Activated T-cell treated with anti-CD3 and anti-CD28 coated beads, Interleukin-2, amount 50 U/mL, for 72 hours (primary cell): ENCODE measurements at places on chromosomes 11 and 22. TPM values are rescaled to one million over a fixed set of nuclear protein-coding genes. Genes with fewer than 3 reads are reported as not detected.

Gene OR52N4
- total RNA-seq = 2.4 TPM

Gene ASPHD2
- 18.1 TPM for total RNA-seq

Gene OPCML
- not detected for total RNA-seq

Gene CASP5
- total RNA-seq = not detected

Gene MS4A4A
- total RNA-seq = not detected

Gene NUP160
- total RNA-seq = 53.9 TPM

Gene H19
- total RNA-seq = not detected

Gene SAA4
- not detected for total RNA-seq

GRCh38 chr11:6646918-6647679, 8.5 kb downstream of the DCHS1 start:
- H3K27me3 ChIP-seq = no peaks in the 10 kb centered on the region
- H3K27ac ChIP-seq = no peak overlapping the region
- no peaks in the 10 kb centered on the region for H3K4me1 ChIP-seq
- H3K36me3 ChIP-seq = no peaks in the 10 kb centered on the region
- DNase-seq = peak; percentile 40
- H3K4me3 ChIP-seq = no peak overlapping the region

DNA sequence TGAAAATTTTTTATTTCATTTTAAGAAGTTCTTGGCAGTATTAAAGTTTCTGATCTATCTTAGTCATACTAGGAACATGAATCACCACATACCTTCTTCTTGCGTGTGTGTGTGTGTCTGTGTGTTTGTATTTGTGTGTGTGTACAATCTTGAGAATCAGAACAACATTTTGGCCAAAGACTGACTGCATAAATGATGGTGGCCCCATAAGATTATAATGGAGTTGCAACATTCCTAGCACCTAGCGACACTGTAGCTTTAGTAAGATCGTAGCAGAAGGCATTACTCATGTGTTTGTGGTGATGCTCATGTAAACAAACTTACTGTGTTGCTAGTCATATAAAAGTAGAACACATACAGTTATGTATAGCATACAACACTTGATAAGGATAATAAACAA, 205.4 kb downstream of the FAM76B start:
- H3K4me3 ChIP-seq = no peak overlapping the region
- DNase-seq = no peak
- H3K27me3 ChIP-seq = no peaks in the 10 kb centered on the region
- no peak overlapping the region for H3K27ac ChIP-seq
- H3K36me3 ChIP-seq = peaks cover 2% of the 10 kb centered on the region

DNA sequence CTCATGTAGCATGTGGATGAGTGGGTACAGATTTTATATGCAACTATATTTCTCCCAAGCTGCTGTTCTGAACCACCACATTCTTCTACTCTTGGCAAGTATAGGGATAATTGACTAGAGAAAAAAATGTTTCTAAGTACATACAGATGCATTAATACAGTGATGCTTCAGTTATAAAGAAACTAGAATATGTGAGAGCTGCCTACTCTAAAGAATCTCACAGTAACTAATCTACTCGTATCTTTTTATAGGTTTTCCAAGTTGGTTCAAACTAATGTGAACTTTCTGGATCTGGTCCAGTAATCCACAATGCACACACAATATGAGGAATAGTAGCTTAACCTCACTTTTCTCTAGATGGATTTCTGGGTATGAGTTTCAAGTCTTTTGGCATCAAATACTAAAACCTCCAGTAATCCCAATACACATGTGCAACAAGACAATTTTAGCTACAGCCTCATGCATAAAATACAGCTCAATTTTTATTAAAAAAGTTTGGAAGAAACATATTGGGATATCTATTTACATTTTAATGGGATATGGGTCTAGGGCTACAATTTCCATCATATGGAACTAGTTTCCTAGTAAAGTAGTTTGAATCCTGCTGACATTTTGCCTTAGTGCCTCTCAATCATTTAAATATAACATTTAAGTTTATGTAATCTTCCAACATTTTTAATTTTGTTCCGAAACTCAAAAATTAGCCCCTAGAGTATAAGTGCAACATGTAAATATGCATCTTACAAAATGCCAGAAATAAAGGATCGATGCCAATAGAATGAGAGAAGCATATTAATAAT, 2209.7 kb downstream of the LRRC4C start:
- H3K36me3 ChIP-seq = no peaks in the 10 kb centered on the region
- H3K4me1 ChIP-seq = no peaks in the 10 kb centered on the region
- no peaks in the 10 kb centered on the region for H3K27me3 ChIP-seq

DNA sequence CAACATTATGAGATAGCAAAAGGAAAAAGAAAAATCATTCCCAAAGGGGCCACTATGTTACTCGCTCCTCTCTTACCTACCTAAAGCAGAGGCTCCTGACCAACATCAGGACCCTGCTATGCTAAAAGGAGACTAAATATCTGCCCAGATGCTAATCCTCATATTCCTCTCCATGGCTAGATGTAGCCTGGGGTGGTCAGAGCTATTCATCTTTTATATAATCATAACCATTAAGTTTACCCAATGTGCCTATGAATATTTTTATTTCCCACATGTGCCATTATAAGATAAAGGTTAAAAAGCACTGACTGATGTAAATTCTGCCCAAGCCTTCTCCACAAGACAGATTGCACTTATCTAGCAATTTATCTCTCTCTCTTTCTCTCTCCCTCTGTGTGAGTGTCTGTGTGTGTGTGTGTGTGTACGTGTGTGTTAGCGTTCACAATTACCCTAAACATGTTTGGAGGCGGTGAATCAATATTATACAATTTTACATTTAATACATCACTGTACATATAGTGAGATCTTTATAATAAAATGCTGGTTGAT, 41.2 kb upstream of the ANO5 start:
- H3K27ac ChIP-seq = no peak overlapping the region
- DNase-seq = no peak
- H3K36me3 ChIP-seq = no peaks in the 10 kb centered on the region
- H3K4me1 ChIP-seq = no peaks in the 10 kb centered on the region
- no peak overlapping the region for H3K4me3 ChIP-seq

- H3K4me1 ChIP-seq = no peaks in the 10 kb centered on the region
- peaks cover 3% of the 10 kb centered on the region for H3K36me3 ChIP-seq
- H3K27ac ChIP-seq = no peak overlapping the region
- peak overlapping the region; percentile 55 for H3K4me3 ChIP-seq
- no peak for DNase-seq
Observed at GRCh38 chr11:45885921-45886721, 670 bp downstream of the MAPK8IP1 start.

- no peaks in the 10 kb centered on the region for H3K4me1 ChIP-seq
- H3K36me3 ChIP-seq = no peaks in the 10 kb centered on the region
- H3K27ac ChIP-seq = no peak overlapping the region
- no peak overlapping the region for H3K4me3 ChIP-seq
- peaks cover 7% of the 10 kb centered on the region for H3K27me3 ChIP-seq
Observed at GRCh38 chr22:41038732-41039131, 53.7 kb upstream of the EP300 start.

GRCh38 chr11:6855971-6856541, 6.8 kb upstream of the OR10A2 start:
- no peak overlapping the region for H3K27ac ChIP-seq
- H3K4me3 ChIP-seq = no peak overlapping the region
- H3K36me3 ChIP-seq = peaks cover 7% of the 10 kb centered on the region
- H3K27me3 ChIP-seq = peaks cover 9% of the 10 kb centered on the region
- no peak for DNase-seq

DNA sequence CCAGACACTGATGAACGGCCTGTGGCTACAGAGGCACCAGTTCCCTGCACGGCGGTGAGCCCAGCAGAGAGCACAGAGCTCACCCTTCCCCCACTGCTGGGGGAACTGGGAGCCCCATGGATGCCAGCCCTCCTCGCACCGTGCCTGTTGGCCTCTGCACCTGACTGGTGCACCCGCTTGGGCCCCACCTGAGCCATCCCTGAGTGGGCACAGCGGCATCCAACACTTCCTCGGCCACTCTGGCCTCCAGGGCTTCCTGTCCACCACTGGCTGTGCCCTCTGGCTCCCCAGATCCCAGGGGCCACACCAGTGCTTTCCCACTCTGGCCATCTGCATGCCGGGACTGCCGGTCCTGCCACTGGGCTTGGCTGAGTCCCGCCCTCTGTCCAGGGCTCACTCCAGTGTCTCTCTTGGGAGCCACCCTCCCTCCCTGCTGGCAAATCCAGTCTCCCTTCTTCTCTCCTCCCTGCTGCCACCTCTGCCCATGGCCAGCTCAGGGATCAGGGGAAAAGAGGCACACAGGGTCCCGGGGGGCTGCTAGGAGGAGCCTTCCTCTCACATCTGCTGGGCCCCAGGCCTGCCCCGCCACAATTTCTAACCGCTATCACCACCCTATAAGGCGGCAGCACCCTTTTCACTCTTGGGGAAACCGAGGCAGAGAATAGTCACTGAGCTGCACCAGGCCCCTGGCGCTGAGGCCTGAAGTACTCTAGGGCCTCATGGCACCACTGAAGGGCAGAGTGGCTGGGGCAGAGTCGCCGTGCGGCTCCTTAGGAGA, 33.0 kb downstream of the GNB1L start:
- H3K27ac ChIP-seq = no peak overlapping the region
- H3K27me3 ChIP-seq = no peaks in the 10 kb centered on the region
- H3K4me1 ChIP-seq = no peaks in the 10 kb centered on the region
- no peaks in the 10 kb centered on the region for H3K36me3 ChIP-seq
- no peak overlapping the region for H3K4me3 ChIP-seq

DNA sequence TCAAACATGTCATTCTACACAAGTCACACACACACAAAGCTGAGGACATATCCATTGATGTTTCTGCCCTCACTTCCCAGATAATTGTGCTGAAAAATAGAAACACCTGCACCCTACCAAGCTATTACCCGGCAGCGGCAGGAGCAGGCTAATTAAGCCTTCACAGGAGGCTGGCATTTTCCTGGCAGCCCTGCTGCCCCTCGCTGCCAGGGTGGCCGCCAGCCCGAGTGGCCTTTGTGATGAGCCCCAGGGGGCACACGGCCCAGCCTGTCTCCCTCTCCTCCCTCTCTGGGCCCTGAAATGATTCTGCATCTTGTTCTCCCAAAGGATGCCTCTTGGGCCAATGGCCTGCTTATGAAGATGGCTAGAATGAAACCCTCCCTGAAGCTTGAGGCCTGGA, 76.2 kb upstream of the TP53I11 start:
- no peaks in the 10 kb centered on the region for H3K27me3 ChIP-seq
- H3K4me1 ChIP-seq = peaks cover 6% of the 10 kb centered on the region
- H3K4me3 ChIP-seq = no peak overlapping the region

DNA sequence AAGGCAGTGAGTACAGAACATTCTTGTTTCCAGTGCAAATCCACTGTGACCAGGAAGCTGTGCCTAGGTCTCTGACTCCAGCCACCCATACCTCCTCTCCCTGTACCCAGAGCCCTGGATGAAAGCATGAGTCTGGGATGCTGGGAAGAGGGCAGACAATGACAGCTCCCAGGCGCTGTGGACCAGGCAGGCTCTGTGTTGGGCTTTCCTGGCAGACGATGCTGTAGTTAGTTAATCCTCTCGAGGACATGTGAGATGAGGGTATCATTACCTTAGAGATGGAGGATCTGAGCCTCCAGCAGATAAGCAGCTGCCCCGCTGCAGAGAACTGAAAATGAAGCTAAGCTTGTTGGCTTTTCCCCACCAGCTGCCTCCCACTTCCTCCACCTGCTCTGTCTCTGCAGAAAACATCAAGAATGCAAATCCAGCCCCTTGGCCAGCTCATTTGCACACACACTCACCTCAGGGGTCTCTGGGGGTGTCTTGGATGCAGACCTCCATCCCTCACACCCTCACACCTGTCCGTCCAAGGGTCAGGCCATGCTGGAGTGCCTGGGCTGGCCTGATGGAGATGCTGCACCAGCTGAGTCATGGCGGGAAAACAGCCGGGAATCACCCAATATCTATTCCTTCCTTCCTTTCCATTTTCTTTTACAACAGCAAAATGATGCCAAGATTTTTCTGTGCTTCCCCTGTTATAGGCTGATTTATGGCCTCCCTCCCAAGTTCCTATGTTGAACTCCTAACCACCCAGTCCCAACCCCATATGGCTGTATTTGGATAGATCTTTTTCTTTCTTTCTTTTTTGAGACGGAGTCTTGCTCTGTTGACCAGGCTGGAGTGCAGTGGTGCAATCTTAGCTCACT, 94.9 kb upstream of the SEPTIN5 start:
- H3K27me3 ChIP-seq = no peaks in the 10 kb centered on the region
- H3K4me1 ChIP-seq = peaks cover 30% of the 10 kb centered on the region
- H3K4me3 ChIP-seq = peak overlapping the region; percentile 59

DNA sequence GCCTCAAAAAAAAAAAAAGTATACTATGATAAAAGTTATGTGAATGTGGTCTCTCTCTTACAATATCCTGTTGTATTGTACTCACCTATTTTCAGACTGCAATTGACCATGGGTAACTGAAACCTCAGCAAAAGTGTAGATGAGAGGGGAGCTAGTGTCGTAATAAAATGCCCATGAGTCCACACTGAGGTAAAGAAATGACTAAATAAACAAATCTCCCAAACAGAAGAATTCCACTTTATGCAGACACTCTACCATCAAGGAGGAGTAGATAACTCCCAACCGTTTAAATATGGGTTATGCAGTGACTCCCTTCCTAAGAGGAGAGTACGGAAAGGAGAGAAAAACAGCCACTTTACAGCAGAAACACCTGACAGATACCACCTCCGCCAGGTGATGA, 14.6 kb downstream of the GNB1L start:
- H3K36me3 ChIP-seq = no peaks in the 10 kb centered on the region
- H3K4me1 ChIP-seq = peaks cover 13% of the 10 kb centered on the region
- no peak overlapping the region for H3K4me3 ChIP-seq
- H3K27ac ChIP-seq = no peak overlapping the region
- H3K27me3 ChIP-seq = no peaks in the 10 kb centered on the region

DNA sequence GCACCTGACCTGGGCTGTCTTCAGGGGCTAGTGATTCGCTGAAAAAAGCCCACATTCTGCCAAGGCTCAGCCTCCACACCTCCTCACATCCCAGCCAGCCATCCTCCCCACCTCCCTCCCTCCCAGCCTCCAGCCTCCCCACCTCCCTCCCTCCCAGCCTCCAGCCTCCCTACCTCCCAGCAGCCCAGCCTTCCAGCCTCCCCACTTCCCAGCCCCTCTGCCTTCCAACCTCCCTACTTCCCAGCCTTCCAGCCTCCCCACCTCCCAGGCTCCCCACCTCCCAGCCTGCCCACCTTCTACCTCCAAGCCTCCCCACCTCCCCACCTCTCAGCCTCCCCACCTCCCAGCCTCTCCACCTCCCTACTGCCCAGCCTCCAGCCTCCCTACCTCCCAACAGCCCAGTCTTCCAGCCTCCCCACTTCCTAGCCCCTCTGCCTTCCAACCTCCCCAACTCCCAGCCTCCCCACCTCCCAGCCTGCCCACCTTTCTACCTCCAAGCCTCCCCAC, 33.7 kb upstream of the TH start:
- DNase-seq = no peak
- no peak overlapping the region for H3K27ac ChIP-seq
- no peak overlapping the region for H3K4me3 ChIP-seq
- H3K4me1 ChIP-seq = no peaks in the 10 kb centered on the region
- H3K27me3 ChIP-seq = no peaks in the 10 kb centered on the region
